NCI-H2081 (cell line): ENCODE measurements at places on chromosomes 16 and 17.

GRCh38 chr17:57357830-57358430, 101.6 kb downstream of the MSI2 start:
- DNase-seq, result no peak

DNA sequence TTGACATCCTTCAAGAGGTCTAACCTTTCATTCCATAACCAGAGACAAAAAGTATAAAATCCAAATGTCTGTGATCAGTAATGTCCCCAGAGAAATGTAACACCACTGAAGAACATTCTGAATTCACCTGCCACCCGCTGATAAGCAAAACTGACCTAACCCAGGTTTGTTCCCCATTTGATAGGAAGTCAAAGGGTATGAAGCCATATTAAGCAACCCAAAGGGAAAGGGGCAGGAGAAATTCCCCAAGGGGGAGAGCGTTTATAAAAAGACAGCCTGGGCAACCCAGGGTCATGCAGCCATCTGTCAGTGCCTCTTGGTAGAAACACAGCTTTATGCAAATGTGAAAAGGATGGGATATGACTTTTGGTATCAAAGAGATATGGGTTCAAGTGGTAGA, 30.7 kb upstream of the PIK3R6 start:
- no peak for DNase-seq

DNA sequence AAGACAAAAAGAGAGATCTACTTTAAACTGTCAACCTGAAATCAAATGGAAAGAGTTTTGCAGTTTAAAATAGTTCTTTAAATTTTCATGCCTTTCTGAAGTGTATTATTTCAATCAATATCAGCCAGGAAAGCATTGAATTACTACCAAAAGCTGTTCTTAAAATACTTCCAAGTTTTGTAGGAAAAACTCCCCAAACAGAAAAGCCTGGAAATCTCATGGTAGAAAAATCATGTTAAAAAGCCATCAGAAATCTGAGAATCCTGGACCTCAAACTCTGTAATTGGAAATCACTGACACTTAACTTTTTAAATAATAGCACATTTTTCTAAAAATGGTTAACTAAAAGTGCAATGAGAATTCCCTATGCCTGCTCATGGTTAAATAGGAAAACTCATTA, 63.3 kb upstream of the CNTNAP4 start:
- no peak for DNase-seq

DNA sequence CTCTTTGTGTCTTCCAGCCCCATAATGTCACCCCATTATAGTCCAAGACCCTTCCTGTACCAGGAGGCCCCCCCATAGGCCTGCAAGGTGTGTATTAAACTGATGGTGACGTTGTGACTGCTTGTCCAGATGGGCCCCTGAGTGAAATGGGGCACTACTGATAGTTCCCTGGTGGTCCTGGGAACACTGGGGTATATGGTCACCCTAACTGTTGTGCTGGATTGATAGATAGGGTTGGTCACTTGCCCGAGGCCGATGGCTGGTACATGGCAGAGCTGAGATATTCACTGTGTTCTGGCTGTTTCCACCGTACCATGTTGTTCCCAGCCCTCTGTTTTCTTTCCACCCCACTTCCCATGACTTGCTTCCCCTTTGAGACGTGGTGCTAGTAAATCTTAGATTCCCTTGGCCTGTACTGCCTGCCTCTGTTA, 4.3 kb downstream of the CNP start:
- DNase-seq, result no peak

GRCh38 chr16:2770057-2770951, 6.8 kb downstream of the ELOB start:
- no peak for DNase-seq

- no peak for DNase-seq
Observed at GRCh38 chr17:81720267-81721071, 8.4 kb downstream of the SLC25A10 start.

DNA sequence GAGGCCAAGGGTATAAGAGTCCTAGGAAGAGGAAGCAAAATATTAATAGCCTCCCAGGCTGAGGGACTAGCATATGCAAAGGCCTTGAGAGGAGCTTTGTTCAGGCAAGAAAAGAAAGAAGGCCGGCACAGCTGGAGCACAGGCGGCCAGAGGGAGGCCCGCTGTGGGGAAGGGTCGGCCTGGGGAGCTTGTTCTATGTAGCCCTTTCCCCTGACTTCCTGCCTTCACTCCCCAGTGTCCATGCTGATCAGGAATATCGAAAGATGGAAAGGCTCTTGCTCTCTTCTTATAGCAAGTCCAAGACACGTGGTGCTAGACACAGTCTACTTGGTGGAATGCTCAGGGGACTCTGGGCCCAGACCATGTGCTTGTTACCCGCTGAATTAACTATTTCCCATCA, 27.4 kb upstream of the HAS3 start:
- DNase-seq, result no peak

DNA sequence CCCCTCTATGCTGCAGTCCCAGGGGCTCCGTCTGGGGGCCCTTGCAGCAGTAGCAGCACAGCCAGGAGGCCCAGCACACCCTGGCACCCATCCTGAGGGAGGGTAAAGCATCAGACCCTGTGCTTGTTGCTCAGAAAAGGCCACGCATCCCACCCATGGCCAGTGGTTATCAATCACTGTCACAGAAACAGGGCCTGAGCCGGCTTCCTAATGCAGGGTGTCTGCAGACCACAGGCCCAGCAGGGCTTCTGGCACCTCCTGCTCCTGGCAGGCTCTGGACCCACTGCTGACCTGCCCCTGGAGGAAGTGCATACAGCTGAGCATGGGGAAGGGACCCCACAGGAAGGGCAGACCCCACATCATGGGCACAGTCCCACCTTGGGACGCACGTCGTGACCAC, 26.9 kb upstream of the CDH15 start:
- DNase-seq, result no peak

DNA sequence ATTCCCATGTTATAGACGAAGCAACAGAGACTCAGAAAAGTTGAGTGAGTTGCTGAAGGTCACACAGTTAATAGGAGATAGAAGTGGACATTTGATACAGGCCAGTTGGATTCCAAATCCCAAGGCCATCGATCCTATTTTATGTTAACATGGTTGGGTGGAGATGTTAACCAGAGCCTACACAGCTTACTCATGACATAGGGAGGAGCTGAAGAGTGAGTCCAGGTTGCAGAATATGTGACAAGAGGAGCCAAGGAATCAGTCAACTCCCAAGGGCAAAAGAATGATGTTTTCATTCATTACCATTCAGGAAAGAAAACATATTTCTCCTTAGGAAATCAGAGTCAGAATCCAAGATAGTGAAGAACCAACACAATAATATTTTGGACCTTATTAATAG, 40.3 kb upstream of the GAS7 start:
- DNase-seq, result no peak

DNA sequence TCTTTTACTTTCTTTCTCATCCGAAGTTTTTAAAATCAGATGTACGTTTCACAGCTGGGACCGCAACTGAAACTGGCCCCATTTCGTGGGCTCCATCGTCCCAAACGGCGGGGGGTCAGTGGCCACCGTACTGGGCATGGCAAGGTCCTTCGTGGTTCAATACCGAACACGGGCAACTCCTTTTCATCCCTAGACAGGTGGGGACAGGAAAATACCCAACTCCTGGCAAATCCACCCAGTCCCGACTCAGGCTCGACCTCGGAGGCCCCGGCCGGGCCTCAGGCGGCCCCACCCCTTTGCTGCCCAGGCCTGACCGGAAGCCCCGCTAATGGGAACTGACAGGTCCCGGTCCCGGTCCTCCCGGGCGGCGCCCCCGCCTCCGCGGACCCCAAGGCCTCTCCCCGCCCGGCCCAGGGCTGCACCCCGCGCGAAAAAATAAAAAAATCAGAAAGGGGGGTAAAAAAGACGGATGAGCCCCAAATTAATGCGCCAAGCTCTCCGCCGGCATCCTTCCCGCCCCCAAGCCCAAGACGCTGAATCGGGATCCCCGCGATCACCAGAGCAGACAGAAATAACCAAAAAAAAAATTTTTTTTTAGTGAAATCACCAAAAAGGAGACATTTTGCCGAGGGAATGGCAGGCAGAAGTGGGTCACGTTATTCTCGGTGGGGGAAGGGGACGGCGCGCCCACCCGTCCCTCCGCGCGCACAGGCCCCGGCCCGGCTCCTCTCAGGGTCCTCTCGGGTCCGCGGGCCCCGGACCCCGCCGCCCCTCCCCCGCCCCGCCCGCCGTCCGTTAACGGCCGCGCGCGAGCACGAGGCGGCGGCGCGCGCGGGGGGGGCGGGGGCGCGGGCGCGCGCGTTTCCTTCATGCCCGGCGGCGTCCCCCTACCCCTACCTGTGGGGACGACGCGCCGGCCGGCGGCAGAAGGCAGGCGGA, 562 bp downstream of the ZC3H7A start:
- peak; percentile 14 for DNase-seq

- no peak for DNase-seq
Observed at GRCh38 chr16:30621765-30622164, 11.6 kb upstream of the ZNF689 start.

GRCh38 chr17:37831492-37831891, 86.6 kb upstream of the HNF1B start:
- DNase-seq, result no peak

DNA sequence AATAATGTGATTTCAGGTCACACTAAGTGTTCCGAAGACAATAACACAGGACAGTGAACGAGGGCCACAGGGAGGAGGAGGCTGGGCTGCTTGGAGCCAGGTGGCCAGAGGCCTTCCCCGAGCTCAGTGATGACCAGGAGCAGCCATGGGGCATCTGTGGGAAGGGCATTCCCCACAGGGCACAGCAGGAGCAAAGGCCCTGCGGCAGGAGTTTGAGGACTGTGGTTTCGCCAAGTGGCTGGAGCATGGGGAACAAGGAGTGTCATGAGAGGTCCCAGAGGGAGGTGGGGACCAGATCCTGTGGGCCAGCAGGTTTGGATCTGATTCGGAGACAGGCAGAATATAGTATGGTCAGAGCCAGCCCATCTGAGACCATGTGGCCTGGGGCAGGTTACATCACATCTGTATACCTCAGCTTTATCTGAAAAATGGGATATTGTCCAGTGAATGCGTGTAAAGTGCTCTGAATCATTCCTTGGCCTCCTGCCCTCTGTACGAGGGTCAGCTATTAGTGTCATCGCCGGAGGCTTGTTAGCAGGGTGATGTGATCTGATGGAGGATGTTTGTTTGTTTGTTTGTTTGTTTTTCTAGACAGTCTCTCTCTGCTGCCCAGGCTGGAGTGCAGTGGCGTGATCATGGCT, 176.8 kb downstream of the KATNIP start:
- DNase-seq, result no peak

DNA sequence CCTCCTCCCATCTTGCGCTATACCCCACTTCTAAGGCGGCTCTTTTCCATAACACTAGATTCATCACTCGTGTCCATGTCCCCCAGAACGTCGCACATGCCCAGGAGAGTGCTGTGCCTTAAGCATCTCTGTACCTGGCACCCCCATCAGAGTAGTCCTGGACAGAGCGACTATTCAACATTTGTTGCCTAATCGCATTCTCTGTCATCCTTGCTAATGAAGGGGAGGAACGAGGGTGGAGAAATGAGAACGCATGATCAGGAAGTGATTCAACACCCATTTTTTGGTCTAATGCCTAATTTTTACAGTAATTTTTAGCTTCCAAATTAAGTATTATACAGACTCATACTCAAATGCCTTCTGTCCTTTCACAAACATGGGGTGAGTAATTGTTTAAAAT, 53.2 kb downstream of the SLC39A11 start:
- no peak for DNase-seq

DNA sequence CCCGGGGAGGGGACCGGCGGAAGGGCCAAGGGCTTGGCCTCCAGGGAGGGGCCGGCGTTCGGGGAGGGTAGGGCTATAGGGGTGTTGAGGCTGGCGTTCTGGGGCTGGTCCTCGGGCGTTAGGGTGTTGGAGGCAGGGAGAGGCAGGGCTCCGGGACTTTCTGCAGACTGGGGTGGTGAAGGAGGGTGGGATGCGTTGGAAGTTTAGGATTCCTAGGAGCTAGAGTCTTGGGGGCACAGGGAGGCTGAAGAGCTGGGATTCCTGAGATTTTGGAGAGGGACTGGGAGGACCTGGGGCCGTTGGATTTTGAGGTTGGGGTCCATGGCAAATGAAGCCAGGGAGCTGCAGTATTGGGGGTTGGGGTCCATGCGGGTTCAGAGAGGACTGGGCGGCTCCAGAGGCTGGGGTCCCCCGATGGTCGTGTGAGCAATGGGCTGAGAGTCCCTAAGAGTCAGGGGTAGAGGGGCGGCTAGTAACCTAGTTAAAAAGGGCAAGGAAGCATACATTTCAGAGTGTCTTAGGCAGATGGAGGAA, 740 bp downstream of the NFATC2IP start:
- DNase-seq, result no peak

GRCh38 chr17:15262291-15263205, 2.6 kb downstream of the PMP22 start:
- no peak for DNase-seq

GRCh38 chr16:5024632-5025031, 9.1 kb downstream of the NAGPA start:
- DNase-seq, result peak; percentile 64

DNA sequence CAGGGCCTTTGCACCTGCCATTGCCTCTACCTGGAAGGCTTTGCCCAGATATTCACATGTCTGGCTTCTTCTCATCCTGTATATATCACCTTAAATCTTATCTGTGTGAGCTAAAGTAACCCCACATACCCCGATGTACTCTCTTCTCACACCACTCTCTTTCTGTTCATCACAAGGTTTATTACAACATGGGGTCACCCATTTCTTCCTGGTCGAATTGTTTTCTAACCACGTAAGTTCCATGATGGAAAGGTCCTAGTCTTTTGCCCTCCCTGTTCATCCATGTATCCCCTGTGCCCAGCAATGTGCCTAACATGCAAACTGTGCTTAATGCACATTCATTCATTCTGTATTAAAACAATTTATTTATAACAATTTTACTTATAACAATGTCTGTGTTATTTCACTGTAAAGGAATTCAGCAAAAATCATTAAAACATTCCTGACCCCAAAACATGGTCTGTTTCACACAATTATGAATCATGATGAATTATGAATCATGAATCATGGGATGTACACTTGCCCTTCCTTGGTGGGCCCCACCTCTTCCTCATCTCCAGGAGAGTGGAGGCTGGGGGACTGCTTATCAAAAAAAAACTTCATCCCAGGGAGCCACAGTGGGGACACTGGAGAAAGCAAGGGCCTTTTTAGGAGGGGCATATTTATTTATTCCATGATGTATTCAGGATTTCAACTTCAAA, 336.4 kb downstream of the GRIN2A start:
- no peak for DNase-seq

- peak; percentile 43 for DNase-seq
Observed at GRCh38 chr17:1002771-1003555, 6.0 kb downstream of the TIMM22 start.
